Muscle of arm (tissue), 14 donors: ENCODE measurements at places on chromosomes 11 and 22. TPM values are rescaled to one million over a fixed set of nuclear protein-coding genes. Genes with fewer than 3 reads are reported as not detected.

The OR4D11 gene
- not detected for polyA plus RNA-seq

The IL18 gene
- 11.7 TPM for polyA plus RNA-seq

The UBE2L6 gene
- polyA plus RNA-seq, result 24.4 TPM

The NCAM1 gene
- 137 TPM for polyA plus RNA-seq

The FKBP2 gene
- 47.3 TPM for polyA plus RNA-seq

The MS4A12 gene
- polyA plus RNA-seq, result not detected

The HTR3B gene
- not detected for polyA plus RNA-seq

The KCNK4 gene
- polyA plus RNA-seq, result not detected

The CCDC87 gene
- 0.08 TPM for polyA plus RNA-seq

The LGALS12 gene
- polyA plus RNA-seq, result 0.13 TPM
